ENCODE measurements at places on chromosomes 3 and 15.

- H3K27ac ChIP-seq: no peak overlapping the region
- H3K27me3 ChIP-seq: no peaks in the 10 kb centered on the region
- H3K4me3 ChIP-seq: no peak overlapping the region
- no peaks in the 10 kb centered on the region for H3K36me3 ChIP-seq
Measured at GRCh38 chr3:11258958-11259357, 13.2 kb upstream of the ATG7 start.

- H3K4me1 ChIP-seq: no peaks in the 10 kb centered on the region
- peaks cover 16% of the 10 kb centered on the region for H3K36me3 ChIP-seq
- H3K27ac ChIP-seq: no peak overlapping the region
Measured at GRCh38 chr15:99706557-99707303, 26.5 kb downstream of the LYSMD4 start.

DNA sequence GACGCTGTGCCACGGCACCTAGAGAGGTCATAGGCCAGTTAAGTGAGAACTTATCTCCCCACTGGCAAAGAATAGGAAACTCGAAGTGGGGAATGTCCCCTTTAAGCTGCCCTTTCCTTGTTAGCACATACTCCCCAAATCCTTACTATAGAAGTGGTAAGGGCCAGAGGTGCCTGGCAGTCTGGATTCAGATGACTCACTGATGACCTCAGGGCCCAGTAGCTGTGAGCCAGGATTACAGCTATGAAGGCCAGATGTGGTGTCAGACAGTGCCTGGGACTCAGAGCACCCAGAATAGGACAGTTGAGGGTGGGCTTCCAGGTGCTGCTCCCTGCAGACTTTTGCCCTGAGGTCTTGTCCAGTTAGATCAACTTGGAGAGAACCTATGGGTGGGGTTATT, 37.7 kb downstream of the PDIA5 start:
- no peaks in the 10 kb centered on the region for H3K27me3 ChIP-seq
- H3K36me3 ChIP-seq: peaks cover 36% of the 10 kb centered on the region
- DNase-seq: peak; percentile 53
- peaks cover 42% of the 10 kb centered on the region for H3K4me1 ChIP-seq

DNA sequence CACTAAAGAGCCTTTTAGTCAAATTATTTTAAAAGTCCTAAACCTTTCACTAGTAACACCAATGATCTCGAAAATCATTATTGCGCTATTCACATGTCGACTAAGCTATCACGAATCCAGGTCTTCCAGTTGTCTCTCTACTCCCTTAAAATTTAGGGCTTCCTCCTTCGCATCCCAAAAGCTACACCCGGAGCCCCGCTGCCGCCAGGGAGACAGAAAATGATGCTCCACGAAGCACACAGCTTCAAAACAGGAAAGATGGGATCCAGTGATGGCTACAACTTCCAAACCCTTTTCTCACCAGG, 253 bp downstream of the IFT80 start:
- no peaks in the 10 kb centered on the region for H3K36me3 ChIP-seq
- no peaks in the 10 kb centered on the region for H3K27me3 ChIP-seq
- no peak for DNase-seq
- no peak overlapping the region for H3K27ac ChIP-seq

DNA sequence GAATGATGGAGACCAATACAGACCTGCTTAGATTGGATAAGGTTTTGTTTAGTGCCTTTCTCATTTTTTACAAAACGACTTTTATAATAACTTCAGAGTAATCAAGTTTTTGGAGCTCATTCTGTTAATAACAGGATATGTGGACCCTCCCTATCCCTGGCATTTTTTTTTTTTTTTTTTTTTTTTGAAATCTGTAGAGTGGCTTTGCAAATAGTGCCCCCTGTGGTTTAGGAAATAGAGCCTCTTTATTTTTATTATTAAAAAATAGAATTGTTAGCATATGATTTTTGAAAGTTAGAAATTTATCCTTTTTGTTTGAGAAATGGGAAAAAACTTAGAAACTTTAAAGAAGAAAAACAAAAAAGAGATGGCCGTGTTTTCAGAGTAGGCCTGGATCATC, 11.4 kb downstream of the SKIL start:
- H3K27me3 ChIP-seq: no peaks in the 10 kb centered on the region
- H3K4me3 ChIP-seq: no peak overlapping the region
- H3K4me1 ChIP-seq: peaks cover 4% of the 10 kb centered on the region
- H3K27ac ChIP-seq: no peak overlapping the region
- no peak for DNase-seq
- H3K36me3 ChIP-seq: peaks cover 28% of the 10 kb centered on the region

GRCh38 chr15:90836296-90836871, 32.0 kb upstream of the FURIN start:
- no peak overlapping the region for H3K27ac ChIP-seq
- no peaks in the 10 kb centered on the region for H3K27me3 ChIP-seq
- DNase-seq: peak; percentile 67

DNA sequence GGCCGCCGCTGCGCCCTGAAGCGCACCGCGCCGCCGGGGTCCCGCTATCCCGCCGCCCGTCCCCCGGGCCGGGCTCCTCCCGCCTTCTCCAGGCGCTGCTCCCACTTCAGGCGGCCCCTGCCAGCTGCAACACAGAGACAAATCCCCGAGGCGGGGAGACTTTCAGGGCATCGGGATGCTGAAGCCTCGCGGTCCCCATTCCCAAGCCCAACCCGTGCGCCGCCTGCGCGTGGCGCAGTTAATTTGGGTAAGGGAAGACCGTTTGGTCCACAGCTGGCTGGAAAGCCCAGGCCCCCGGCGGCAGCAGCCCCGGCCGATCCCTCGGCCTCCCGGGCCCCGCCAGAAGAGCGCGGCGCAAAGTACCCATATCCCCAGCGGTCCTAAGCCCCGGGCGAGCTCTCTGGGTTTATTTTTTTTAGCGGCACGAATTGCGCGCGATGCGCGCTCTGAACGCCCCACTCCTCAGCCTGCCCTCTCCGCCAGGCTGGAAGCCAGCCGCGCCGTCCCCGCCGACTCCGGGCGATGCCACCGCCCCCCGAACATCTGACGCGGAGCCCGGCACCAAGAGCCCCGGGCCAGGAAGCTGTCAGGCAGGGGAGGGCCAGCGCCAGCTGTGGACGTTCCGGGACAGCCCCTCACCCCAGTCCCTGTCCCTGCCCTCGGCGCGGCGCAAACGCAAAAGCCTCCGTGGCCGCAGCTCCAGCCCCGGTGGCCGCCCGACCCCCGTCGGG, 517 bp downstream of the FBN1 start:
- no peaks in the 10 kb centered on the region for H3K36me3 ChIP-seq
- peak; percentile 40 for DNase-seq
- peaks cover 26% of the 10 kb centered on the region for H3K27me3 ChIP-seq
- H3K27ac ChIP-seq: no peak overlapping the region
- peak overlapping the region; percentile 82 for H3K4me3 ChIP-seq

GRCh38 chr15:85454403-85454802, 74.0 kb downstream of the AKAP13 start:
- H3K4me1 ChIP-seq: peaks cover 2% of the 10 kb centered on the region
- no peaks in the 10 kb centered on the region for H3K36me3 ChIP-seq
- peak; percentile 32 for DNase-seq
- no peak overlapping the region for H3K27ac ChIP-seq

GRCh38 chr3:87833039-87833377, 225.8 kb downstream of the CGGBP1 start:
- no peak overlapping the region for H3K27ac ChIP-seq
- no peaks in the 10 kb centered on the region for H3K36me3 ChIP-seq
- H3K4me3 ChIP-seq: no peak overlapping the region
- DNase-seq: no peak

- no peaks in the 10 kb centered on the region for H3K4me1 ChIP-seq
- no peak for DNase-seq
- no peaks in the 10 kb centered on the region for H3K36me3 ChIP-seq
- no peak overlapping the region for H3K4me3 ChIP-seq
- H3K27ac ChIP-seq: no peak overlapping the region
Measured at GRCh38 chr3:29590012-29590411, 309.1 kb downstream of the RBMS3 start.

DNA sequence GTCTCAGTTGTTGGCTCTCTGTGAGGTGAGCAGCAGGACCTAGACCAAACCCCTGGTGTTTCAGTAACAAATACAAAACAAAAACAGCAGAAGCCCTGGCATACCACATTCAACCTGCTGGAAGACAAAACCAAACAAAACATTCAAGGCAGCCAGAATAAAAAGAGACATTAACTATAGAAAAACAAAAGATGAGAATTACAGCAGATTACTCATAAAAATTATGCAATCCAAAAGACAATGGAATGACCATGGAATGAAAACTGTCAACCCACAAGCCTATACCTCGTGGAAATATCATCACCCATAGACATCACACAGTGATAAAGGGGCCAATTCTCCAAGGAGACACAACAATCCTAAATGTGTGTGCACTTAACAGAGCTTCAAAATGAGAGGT, 106.0 kb upstream of the IQSEC1 start:
- DNase-seq: no peak
- H3K36me3 ChIP-seq: no peaks in the 10 kb centered on the region
- no peaks in the 10 kb centered on the region for H3K4me1 ChIP-seq
- H3K27me3 ChIP-seq: no peaks in the 10 kb centered on the region

- no peak for DNase-seq
- H3K36me3 ChIP-seq: peaks cover 1% of the 10 kb centered on the region
- no peak overlapping the region for H3K4me3 ChIP-seq
- no peak overlapping the region for H3K27ac ChIP-seq
- H3K4me1 ChIP-seq: peaks cover 18% of the 10 kb centered on the region
Measured at GRCh38 chr15:41778521-41778920, 4.2 kb downstream of the MAPKBP1 start.

DNA sequence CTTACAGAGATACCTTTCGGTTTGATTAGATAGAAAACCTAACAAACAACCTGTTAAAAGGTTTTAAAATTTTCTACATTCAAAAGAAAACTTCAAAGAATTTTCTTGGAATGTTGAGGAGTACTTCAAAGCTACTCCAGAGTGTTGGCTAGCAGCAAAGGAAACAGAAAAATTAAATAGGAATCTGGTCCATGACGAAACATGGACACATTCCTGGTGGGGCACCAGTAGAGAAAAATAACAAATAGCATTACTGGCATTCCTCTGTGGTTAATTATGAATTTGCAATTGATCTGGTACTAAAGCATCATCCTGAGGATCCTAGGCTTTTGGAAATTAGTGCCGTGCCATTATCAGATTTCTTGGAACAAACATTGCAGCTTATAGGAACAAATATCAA, 59.5 kb upstream of the DPPA4 start:
- H3K4me3 ChIP-seq: no peak overlapping the region
- no peak overlapping the region for H3K27ac ChIP-seq
- DNase-seq: peak; percentile 81
- no peaks in the 10 kb centered on the region for H3K4me1 ChIP-seq

GRCh38 chr3:72310419-72311380, 525.8 kb upstream of the PROK2 start:
- H3K36me3 ChIP-seq: no peaks in the 10 kb centered on the region
- no peak for DNase-seq
- H3K4me1 ChIP-seq: no peaks in the 10 kb centered on the region
- H3K27ac ChIP-seq: no peak overlapping the region
- no peak overlapping the region for H3K4me3 ChIP-seq

DNA sequence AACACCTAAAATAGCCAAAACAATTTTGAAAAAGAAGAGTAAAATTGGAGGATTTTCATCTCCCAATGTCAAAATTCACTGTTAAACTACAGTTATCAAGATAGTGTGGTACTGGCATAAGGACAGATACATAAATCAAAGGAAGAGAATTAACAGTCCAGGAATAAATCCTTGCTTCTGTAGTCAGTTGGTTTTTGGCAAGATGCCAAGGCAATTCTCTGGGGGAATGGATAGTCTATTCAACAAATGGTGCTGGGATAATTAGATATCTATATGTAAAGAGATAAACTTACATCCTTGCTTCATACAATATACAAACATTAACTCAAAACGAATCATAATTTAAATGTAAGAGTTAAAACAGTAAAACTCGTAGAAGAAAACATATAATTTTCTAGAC, 57.9 kb upstream of the SELENOK start:
- no peak for DNase-seq
- no peaks in the 10 kb centered on the region for H3K36me3 ChIP-seq
- no peak overlapping the region for H3K27ac ChIP-seq

GRCh38 chr3:171293142-171293782, 166.9 kb downstream of the TNIK start:
- no peaks in the 10 kb centered on the region for H3K36me3 ChIP-seq
- H3K4me3 ChIP-seq: no peak overlapping the region
- DNase-seq: no peak
- H3K27me3 ChIP-seq: no peaks in the 10 kb centered on the region

DNA sequence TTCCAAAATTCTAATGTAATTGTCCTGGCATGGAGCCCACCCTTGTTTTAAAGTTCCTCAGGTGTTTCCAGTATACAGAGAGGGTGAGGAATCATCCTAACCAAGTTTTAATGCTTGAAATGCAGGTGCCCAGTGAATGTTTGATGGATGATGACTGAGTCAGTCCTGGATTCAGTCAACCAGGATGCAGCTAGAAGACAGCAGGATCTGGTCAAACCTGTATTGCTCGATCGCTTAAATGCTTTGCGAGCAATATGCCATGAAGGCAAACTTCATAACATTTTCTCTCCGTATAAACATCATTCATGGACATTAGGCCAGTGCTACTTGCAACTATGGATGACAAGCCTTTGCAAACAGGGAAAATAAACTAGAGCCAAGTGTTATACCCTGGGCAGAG, 591.2 kb downstream of the RSL24D1 start:
- no peak overlapping the region for H3K4me3 ChIP-seq
- H3K27me3 ChIP-seq: no peaks in the 10 kb centered on the region
- H3K27ac ChIP-seq: no peak overlapping the region

DNA sequence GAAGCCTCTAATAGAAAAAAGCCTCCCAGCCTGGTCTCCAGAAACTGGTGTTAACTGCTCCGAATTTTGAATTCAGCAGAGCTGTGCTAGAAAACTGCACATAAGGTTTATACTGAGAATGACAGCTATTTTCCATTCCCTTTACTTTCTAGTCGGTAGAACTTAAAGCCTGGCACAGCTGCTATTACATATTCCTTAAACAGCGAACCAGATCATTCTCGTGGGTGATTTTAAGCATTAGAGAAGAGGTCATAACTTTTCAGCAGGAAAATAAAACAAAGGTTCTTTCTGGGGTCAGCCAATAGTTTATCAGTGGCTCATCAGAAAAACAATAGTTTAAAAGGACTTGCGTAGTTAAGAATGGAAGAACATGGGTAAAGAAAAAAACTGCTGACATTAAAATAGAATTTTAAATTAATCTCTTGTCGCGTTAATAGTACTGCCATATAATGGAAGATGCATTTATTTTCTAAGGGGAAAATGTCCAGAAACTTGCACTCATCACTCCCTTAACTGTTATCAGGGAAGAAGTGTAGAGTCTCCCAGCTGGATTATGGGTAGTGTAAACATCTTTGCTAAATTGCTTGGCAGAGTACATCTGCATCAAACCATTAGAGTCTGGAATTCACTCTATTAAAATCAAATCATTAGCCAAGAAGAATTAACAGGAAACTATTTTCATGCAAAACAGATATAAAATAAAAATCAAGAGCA, 7.9 kb downstream of the VGLL4 start:
- peaks cover 16% of the 10 kb centered on the region for H3K4me1 ChIP-seq
- DNase-seq: no peak
- no peak overlapping the region for H3K27ac ChIP-seq
